ENCODE measurements at places on chromosomes 5 and 9.

GRCh38 chr5:65076251-65076869 is 307.6 kb downstream of the CWC27 start:
- no peak overlapping the region for H3K4me3 ChIP-seq
- H3K36me3 ChIP-seq: no peaks in the 10 kb centered on the region
- H3K4me1 ChIP-seq: peaks cover 26% of the 10 kb centered on the region
- peak; percentile 65 for DNase-seq
- no peak overlapping the region for H3K27ac ChIP-seq

DNA sequence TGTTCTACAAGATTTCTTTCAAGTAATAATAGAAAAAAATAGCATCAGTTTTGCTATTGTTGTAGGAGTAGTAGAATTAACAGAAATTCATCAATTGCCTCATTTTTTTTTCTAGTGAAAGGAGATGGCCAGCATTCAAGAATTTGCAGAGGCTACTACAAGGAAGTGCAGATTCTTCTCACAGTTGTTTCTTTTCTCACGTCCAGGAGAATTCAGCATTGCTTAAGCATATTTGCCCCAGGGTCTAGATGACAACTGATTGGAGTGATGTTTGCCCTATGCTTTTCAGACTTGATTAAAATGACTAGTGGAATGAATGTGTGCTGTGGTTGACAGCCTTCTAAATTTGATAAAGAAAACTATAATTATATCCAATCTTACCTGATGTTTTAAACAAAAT is 46.6 kb upstream of the SLC12A2 start:
- no peaks in the 10 kb centered on the region for H3K27me3 ChIP-seq
- DNase-seq: no peak
- H3K4me1 ChIP-seq: no peaks in the 10 kb centered on the region
- no peaks in the 10 kb centered on the region for H3K36me3 ChIP-seq
- H3K27ac ChIP-seq: no peak overlapping the region

DNA sequence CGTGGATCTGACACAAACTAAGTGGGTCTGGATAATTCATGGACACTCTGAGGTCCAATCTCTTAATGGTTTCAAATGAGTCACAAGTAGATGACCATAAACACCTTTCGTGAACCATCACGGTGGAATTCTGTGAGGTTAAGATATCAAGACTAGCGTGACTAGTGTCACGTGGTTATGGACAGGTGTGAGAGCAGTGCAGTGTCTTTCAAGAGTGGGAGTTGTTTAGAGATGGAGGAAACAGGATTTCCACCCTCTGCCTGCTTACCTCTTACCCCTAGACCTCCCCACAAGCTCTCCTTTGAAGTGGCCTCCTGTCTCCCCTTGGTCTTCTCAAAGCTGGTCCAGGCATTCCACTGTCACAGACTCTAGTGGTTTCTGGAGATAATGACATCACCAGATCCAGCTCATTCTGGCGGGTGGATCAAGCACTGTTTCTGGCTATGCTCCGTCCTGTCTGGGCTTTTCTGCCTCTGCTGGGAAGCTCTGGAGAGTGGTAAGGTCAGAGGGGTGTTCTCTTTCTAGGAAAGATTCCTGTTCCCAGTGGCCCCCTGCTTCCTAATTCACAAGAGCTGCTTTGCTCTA is 20.0 kb upstream of the ZNF782 start:
- H3K4me3 ChIP-seq: no peak overlapping the region
- peaks cover 34% of the 10 kb centered on the region for H3K27me3 ChIP-seq
- peaks cover 36% of the 10 kb centered on the region for H3K4me1 ChIP-seq
- DNase-seq: no peak
- peaks cover 6% of the 10 kb centered on the region for H3K36me3 ChIP-seq
- no peak overlapping the region for H3K27ac ChIP-seq

- H3K36me3 ChIP-seq: no peaks in the 10 kb centered on the region
- no peak overlapping the region for H3K27ac ChIP-seq
- no peak for DNase-seq
- no peak overlapping the region for H3K4me3 ChIP-seq
Observed at GRCh38 chr9:132842124-132843044, 35.7 kb downstream of the AK8 start.

- H3K4me1 ChIP-seq: no peaks in the 10 kb centered on the region
- H3K36me3 ChIP-seq: no peaks in the 10 kb centered on the region
- no peak overlapping the region for H3K4me3 ChIP-seq
- no peak overlapping the region for H3K27ac ChIP-seq
- DNase-seq: no peak
- peaks cover 12% of the 10 kb centered on the region for H3K27me3 ChIP-seq
Observed at GRCh38 chr5:137205231-137206027, 293.7 kb downstream of the SPOCK1 start.
